IPS DF 19.7 (cell line): ENCODE measurements at places on chromosomes 3 and 15.

DNA sequence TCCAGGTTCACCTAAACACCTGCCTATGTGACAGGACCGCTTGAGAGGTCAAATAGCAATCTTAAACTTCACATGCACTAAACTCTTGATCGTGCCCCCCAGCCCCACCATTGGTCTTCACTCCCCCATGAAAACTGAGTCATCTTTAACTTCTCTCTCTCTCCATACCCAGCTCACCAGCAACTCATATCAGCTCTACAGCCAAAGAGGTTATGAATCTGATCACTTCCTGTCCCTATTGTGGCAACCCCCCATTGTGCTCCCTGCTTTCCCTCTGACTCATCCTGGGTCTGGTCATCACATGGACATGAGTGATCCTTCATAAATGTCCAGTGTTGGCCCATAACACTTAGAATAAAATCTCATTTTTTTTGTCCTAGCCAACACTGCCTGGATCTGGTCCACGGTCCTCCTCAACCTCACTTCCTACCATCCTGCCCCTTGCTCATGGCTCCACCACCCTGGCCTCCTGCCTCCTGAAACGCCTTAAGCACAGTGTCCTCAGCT is 103.4 kb upstream of the HACD2 start:
- DNase-seq = no peak

- no peak for DNase-seq
These were observed 31.8 kb upstream of the MYZAP start for GRCh38 chr15:57559875-57560274.

DNA sequence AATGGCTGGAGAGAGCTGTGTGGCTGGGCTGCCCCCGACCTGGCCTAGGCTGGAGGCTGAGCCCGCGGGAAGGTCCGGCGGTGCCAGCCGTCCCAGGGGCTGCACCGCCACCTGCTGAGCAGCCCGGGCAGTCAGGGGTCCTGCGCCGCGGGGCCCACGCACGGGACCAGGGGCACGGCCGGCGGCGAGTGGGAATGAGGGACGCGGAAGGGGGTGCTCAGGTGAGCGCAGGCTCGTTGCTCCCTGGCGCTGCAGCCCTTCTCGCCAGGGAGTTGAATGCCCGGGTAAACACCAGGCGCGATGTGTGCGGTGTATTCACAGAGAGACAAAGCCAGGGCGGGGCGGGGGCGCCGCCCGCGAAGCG is 666 bp upstream of the SEMA3F start:
- no peak for DNase-seq

DNA sequence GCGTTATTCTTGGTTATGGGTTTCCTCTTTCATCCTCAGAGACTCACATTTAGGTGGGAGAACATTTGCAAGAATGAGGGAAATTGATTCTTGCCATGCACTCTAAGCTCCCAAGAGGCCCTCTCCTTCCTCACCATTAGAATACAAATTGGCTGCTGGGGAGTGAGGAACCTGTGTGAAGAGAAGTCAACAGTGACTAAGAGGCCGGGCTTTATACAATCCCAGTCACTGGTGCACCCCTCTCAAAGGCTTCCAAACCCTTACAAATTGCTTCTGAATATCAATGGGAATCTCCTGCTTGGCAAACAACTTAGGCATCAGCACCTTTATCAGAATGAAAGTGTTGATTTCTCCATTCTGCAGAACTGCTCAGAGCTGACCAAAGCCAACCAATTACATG is 16.5 kb upstream of the RGMA start:
- DNase-seq = no peak

DNA sequence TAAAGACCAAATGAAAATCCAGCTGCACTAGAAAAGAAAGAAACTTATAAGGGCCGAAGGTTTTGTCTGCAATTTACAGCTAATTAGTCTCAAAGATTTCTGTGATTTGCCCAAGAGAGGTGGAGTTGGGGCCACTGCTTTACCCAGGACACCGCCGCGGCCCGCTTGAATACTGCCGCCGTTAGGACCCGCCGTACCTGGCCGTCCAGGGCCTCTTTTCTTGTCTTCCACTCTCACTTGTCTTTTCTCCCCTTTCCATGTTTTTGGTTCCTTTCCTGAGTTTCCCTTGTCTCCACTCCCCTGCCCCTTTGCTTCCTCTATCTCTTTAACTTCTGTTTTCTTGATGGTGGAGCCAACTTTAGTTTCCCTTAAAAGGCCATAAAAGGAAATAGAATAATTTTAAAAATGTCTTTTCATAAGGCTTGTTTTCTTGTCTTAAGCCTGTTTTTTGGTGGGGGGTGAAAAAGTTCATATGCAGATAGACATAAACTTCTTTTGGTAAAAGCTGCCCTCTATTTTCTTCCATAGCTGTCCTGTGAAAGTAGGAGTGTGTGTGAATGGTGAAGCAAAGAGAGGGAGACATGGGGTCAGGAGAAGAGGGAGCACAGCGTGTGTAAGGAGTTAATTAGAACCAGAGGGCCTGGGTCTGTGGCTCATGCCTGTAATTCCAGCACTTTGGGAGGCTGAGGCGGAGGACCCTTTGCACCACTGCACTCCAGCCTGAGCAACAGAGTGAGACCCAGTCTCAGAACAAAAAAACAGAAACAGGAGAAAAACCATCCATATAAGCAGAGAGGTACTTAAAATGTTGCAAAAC is 16.0 kb upstream of the CCNL1 start:
- DNase-seq = no peak

DNA sequence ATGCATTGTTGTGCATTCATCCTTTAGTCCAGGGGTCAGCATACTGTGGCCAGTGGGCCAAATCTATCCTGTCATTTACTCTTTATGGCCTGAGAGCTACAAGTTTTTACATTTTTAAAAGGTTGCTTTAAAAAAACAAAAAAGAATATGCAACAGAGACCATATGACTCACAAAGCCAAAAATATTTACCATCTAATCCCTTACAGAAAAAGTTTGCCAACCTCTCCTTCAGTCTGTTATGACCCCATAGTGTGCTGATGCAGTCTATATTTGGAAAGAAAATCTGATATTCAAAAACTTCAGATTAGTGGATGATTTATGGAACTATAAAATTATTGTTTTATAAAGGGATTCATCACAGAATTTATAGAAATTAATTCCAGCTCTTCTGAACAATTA is 237.5 kb upstream of the IL12A start:
- DNase-seq = no peak

GRCh38 chr3:5618170-5618569 is 430.7 kb downstream of the EDEM1 start:
- DNase-seq = no peak

- no peak for DNase-seq
These were observed 474.7 kb downstream of the IL5RA start for GRCh38 chr3:2635511-2635910.

DNA sequence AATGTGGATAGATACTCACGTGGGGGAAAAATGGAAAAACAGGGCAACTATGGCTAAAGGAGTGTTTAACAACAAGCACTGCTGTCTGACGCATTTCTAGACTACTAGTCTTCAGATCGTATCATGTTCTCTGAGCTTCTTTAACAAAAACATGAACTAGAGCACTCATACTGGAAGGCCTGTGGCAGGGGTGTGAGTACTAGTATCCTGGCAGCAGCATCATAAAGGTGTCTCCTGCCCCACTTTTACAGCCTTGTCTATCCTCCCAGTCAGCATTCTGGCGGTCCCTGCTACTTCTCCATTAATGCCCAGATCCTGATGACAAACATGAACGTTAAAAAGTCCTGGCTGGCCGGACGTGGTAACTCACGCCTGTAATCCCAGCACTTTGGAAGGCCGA is 4.0 kb downstream of the FMN1 start:
- DNase-seq = no peak

GRCh38 chr15:48862705-48863104 is 15.2 kb upstream of the EID1 start:
- no peak for DNase-seq

DNA sequence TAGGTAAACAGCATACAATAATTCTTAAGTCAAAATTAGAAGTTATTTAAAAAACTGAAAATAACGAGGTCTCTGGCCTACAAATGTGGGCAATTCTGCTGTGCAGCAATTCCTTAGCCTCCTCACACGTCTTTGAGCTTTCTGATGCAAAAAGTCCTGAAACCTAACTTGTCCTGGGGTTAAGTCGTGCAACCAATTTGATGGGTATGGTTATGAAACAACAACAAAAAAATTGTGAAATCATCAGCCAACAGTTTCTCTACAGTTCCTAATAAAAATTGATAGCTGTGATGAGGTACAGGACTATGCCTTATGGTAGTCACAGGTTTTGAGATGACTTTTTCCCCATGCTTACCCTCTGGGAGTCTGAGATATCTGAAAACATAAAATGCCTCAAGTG is 6.5 kb upstream of the GLB1 start:
- DNase-seq = no peak

DNA sequence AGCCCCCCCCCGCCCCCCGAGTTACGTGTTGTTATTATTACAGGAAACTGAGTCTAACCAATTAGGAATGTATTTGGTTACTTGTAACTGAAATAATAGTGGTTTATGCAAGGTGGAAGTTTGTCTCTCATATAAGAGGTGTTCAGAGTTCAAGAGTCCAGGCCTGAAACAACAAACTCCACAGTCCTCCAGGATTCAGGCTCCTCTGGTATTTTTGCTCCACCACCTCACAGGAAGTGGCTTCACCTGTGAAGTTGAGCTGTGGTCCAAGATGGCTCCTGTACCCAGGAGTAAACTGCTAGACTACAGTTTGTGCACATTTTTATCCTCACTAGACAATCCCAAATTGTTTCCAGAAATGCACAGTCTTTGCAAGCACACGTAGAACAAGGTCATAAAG is 27.3 kb downstream of the MOBP start:
- DNase-seq = no peak

GRCh38 chr3:52845157-52845556 is 10.3 kb upstream of the MUSTN1 start:
- DNase-seq = no peak

DNA sequence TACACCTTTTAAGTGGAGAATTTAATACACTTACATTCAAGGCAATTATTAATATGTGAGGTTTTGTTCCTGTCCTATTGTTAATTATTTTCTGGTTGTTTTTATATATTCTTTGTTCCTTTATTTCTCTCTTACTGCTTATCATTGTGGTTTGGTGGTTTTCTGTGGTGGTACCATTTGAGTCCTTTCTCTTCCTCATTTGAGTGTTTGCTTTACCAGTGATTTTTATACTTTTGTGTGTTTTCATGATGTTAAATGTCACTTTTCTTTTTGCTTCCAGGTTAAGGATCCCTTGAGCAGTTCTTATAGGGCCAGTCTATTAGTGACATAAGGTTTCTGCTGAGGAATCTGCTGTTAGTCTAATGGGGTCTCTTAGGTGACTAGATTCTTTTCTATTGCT is 116.5 kb downstream of the LRRK1 start:
- DNase-seq = no peak

- no peak for DNase-seq
These were observed 14.5 kb downstream of the NCBP2 start for GRCh38 chr3:196927571-196928453.

DNA sequence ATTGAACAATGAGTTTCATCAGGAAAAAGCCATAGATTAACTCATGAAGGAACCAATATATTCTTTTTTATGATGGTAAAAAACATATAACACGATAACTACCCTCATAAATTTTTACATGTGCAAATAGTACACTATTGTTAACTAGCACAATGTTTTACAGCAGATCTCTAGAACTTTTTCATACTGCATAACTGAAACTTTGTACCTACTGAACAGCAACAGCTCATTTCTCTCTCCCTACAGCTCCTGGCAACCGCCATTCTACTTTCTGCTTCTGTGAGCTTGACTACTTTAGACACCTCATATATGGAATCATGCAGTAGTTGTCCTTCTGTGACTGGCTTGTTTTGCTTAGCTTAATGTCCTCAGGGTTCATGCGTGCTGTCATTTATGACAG is 235.4 kb downstream of the NFKBIZ start:
- no peak for DNase-seq

- no peak for DNase-seq
These were observed 740 bp upstream of the ZBTB47 start for GRCh38 chr3:42652611-42653302.

- no peak for DNase-seq
These were observed 1089.8 kb upstream of the CADM2 start for GRCh38 chr3:83868909-83869567.

- DNase-seq = no peak
These were observed 54.4 kb downstream of the ROPN1B start for GRCh38 chr3:126023390-126023789.

DNA sequence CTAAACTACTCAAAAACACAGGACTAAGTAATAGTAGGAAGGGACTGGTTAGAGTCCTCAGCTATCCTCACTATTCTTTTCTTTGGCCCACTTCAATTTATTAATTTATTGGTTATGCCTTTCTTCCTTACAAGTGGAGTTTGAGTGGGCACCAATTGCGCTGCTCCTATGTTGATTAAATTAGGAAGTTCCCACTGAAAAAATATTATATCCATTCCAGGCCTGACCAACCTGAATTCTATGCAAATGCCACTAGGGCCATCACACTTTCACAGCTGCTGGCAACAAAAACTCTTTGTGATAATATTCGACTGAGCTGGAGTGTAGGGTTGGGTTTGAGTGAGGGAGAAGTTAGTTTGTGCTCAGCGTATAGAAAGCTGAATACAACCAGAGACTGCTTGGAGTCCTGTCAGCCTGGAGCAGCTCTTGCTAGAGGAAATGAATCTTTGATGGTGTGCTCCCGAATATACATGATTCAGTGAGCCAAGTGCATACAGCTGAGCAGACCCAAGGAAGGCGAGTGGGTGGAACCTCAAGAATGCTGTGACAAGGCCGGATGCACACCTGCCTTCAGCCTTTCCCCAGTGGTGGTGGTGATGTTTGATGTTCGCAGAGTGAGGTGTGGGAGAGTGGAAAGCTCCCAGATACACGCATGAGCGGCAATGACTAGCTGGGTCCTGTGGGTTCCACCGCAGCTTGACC is 1.5 kb downstream of the ARHGEF3 start:
- DNase-seq = no peak

- no peak for DNase-seq
These were observed 145.5 kb downstream of the TIGIT start for GRCh38 chr3:114439284-114439683.

DNA sequence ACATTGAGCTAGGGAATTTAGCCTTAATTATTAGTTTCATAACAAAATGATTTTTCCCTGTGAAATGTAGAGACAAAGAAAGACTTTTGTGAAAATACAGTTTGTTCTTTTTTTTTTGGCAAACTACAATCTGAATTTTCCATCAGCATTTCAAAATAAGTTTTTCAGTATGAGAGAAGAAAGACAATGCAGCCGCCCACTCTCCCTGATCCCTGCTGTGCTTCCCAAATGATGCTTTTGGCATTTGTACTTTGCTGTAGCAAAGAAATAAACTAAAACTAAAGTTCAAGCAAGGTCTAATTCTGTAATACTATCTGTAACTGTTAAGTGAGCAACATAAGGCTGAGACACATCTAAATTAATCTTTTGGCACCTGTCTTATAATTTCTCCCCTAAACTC is 782.2 kb downstream of the VGLL3 start:
- no peak for DNase-seq
